ENCODE measurements at places on chromosomes 3 and 15. TPM values are rescaled to one million over a fixed set of nuclear protein-coding genes. Genes with fewer than 3 reads are reported as not detected.

CPEB1 gene
- total RNA-seq: 2.1 TPM

ADCY5 gene
- total RNA-seq: 1.0 TPM

DNA sequence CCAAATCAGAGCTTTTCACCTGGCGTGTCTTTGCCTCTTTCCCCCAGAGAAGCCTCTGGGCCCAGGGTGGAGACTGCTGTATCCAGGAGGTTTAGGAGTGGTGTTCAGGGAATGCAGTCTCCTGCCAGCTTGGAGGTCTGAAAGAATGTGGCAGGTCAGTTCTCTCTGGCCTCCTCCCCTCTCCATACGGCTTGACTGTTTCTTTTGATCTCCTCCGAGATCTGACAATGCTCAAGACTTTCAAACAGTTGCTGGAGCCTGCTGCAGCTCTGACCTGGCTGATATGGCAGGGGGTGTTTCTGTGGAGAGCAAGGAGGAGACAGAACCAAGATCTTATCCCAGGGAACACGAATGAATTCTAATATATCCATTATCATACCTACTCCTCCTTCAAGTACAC is 24.7 kb upstream of the TM4SF4 start:
- H3K27ac ChIP-seq: no peak overlapping the region
- peaks cover 4% of the 10 kb centered on the region for H3K4me1 ChIP-seq
- H3K36me3 ChIP-seq: no peaks in the 10 kb centered on the region
- peak; percentile 14 for DNase-seq
- H3K27me3 ChIP-seq: no peaks in the 10 kb centered on the region

PLSCR4 gene
- total RNA-seq: 0.71 TPM

GRCh38 chr3:146530609-146531008 is 13.8 kb downstream of the PLSCR1 start:
- no peak overlapping the region for H3K27ac ChIP-seq
- H3K4me1 ChIP-seq: no peaks in the 10 kb centered on the region
- no peaks in the 10 kb centered on the region for H3K27me3 ChIP-seq
- H3K36me3 ChIP-seq: no peaks in the 10 kb centered on the region
- no peak overlapping the region for H3K4me3 ChIP-seq

THBS1 gene
- 14.6 TPM for total RNA-seq

SUCLG2 gene
- 45.3 TPM for total RNA-seq

DNA sequence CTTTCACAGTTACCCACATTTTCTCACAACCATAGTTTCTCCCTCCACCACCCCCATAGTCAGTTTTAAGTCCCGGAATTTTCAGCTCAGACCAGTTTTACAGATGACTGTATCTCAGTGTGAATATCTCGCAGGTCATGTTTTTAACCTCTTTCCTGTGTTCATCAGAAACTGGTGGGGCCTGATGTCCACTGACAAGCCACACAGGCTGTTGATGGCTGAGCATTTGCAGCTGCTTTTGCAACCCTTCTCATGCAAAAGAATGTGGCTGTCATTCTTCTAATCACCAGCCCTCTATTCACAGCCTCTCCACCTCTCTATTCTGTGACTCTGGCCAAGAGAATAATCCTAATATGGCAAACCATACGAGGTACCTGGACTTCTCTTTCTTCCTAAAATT is 8.5 kb downstream of the GYG1 start:
- H3K4me3 ChIP-seq: no peak overlapping the region
- no peaks in the 10 kb centered on the region for H3K27me3 ChIP-seq
- H3K4me1 ChIP-seq: peaks cover 5% of the 10 kb centered on the region
- no peak overlapping the region for H3K27ac ChIP-seq
- no peak for DNase-seq

- no peak for DNase-seq
- H3K36me3 ChIP-seq: no peaks in the 10 kb centered on the region
- H3K4me3 ChIP-seq: no peak overlapping the region
- H3K4me1 ChIP-seq: no peaks in the 10 kb centered on the region
- H3K27me3 ChIP-seq: no peaks in the 10 kb centered on the region
These were observed 326.7 kb upstream of the ROPN1 start for GRCh38 chr3:124318656-124319055.

DNA sequence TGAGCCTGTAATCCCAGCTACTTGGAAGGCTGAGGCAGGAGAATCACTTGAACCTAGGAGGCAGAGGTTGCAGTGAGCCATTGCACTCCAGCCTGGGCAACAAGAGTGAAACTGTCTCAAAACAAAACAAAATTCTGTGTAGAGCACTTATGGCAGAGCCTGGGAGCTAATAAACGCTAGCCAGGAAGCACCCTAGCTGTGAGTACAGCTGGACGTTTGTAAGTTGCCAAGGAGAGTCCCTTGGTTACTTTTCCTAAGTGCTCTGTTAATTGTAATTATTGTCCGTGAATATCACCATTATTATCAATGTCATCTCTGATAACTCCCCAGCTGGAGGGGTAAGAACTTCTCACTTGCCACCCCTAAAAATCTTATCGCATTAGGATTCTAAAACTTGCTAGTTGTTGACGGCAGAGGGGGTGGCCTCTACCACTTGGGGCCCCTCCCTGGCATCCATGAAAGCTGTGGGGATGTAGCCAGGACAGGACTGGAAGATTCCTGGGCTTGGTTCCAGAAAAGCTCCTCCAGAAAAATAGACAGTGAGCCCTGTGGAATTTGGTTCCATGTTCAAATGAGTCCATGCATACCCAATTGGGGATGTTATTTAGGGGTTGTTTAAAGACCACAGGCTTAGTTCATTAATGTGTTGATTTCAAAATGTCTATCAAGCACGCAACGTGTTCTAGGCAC is 9.9 kb upstream of the KLHL25 start:
- no peaks in the 10 kb centered on the region for H3K4me1 ChIP-seq
- H3K36me3 ChIP-seq: no peaks in the 10 kb centered on the region
- no peak for DNase-seq
- H3K27ac ChIP-seq: no peak overlapping the region

DNA sequence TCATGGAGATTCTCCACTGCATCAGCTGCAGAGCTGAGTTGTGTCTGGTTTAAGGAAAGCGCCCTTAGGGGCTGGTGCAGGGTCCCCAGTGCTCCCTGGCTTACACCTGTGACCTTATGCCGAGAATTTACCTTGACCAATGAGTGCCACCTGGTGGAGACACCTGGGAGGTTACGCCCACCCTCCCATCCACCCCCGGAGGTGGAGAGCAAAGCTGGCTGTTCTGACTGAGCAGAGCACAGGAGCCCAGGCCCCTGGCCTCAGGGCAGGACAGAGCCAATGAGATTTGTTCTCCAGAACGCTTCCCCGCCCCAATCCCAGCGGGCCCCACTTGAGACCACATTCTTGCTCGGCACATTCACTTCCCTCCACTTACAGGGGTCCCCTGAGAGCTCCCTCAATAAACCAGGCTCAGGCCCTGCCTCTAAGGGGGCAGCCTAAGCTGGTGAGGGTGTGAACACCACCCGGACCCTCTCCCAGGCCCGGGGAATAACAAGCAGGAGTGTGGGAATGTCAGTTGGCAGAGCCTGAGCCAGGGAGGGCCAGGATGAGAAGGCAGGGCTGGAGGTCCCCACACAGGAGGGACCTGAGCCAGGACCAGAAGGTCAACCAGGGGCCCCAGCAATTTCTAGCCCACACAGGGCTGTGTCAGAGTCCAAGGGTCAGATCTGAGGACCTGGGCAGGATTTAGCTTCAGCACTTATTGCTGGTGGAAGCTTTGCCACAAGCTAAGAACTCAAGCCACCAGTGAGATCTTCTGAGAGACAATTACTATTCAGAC is 117.1 kb downstream of the TPRA1 start:
- H3K27ac ChIP-seq: no peak overlapping the region
- no peaks in the 10 kb centered on the region for H3K36me3 ChIP-seq
- H3K4me3 ChIP-seq: no peak overlapping the region
- H3K4me1 ChIP-seq: peaks cover 17% of the 10 kb centered on the region
- H3K27me3 ChIP-seq: no peaks in the 10 kb centered on the region

GRCh38 chr3:113585228-113585627 is 52.9 kb downstream of the SIDT1 start:
- H3K36me3 ChIP-seq: no peaks in the 10 kb centered on the region
- H3K27me3 ChIP-seq: no peaks in the 10 kb centered on the region
- peak overlapping the region; percentile 57 for H3K27ac ChIP-seq
- no peak overlapping the region for H3K4me3 ChIP-seq
- no peak for DNase-seq

- no peaks in the 10 kb centered on the region for H3K27me3 ChIP-seq
- H3K27ac ChIP-seq: no peak overlapping the region
- no peaks in the 10 kb centered on the region for H3K4me1 ChIP-seq
- no peak for DNase-seq
These were observed 56.2 kb downstream of the GREM1 start for GRCh38 chr15:32774022-32774421.

CTXN2 gene
- 0.60 TPM for total RNA-seq

DNA sequence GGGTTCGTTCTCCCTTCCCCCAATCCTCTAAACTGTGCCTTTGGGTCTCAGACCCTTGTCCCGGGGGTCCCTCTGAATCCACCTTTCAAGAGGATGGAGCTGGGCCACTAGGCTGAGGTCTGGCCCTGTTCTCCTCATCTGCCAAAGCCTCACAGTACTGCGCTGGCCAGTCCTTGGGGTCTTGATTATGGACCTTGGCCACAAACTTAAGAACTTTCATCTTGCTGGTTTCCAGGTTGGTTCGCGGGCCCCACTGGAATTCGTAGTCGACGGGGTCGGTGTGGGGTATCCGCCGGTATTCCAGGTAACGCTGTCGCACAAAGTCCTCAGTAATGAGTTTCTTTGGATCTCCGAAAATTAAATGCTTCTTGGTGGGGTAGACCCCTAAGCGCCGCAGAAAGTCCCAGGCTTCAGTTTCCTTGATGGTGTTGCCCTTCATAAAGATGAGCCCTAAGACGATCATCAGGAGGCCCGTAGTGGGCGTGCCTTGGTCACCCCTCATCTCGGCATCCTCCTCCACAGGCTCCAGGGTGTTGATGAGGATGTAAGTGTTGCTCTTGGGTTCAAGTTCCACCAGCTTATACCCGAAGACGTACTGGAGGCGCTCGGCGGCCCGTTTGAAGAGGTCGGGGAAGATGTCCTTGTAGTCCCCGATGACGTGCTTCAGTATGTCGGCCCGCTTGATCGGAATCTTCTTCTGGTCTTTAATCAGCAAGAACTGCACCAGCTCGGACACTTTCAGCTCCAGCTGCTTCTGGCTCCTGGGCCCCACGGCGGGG is 727 bp downstream of the NSMCE3 start:
- DNase-seq: peak; percentile 57
- H3K4me1 ChIP-seq: peaks cover 16% of the 10 kb centered on the region
- H3K27ac ChIP-seq: no peak overlapping the region
- peak overlapping the region; percentile 81 for H3K4me3 ChIP-seq
- no peaks in the 10 kb centered on the region for H3K36me3 ChIP-seq
- no peaks in the 10 kb centered on the region for H3K27me3 ChIP-seq

DNA sequence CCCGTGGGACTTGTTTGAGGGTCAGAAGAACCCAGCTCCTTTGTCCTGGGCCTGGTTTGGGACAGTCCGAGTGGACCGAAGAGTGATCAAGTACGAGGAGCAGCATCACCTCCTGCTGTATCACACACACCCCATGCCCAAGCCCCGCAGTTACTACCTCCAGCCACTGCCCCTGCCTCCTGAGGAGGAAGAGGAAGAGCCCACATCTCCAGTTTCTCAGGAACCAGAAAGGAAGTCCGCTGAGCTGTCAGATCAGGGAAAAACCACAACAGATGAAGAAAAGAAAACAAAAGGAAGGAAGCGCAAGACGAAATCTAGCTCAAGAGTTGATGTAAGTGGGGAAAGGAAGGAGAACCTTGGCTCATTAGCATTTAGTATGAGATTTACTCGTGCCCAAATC is 3.3 kb upstream of the P2RY12 start:
- DNase-seq: no peak
- H3K27ac ChIP-seq: no peak overlapping the region
- no peaks in the 10 kb centered on the region for H3K27me3 ChIP-seq
- H3K4me1 ChIP-seq: no peaks in the 10 kb centered on the region

- no peaks in the 10 kb centered on the region for H3K27me3 ChIP-seq
- H3K36me3 ChIP-seq: peaks cover 24% of the 10 kb centered on the region
- H3K4me3 ChIP-seq: no peak overlapping the region
- H3K4me1 ChIP-seq: no peaks in the 10 kb centered on the region
- DNase-seq: peak; percentile 28
These were observed 85.9 kb upstream of the CSPG5 start for GRCh38 chr3:47664519-47664918.

- H3K27ac ChIP-seq: no peak overlapping the region
- H3K4me3 ChIP-seq: no peak overlapping the region
- DNase-seq: no peak
- H3K27me3 ChIP-seq: peaks cover 15% of the 10 kb centered on the region
- H3K4me1 ChIP-seq: no peaks in the 10 kb centered on the region
These were observed 71.7 kb upstream of the ABHD2 start for GRCh38 chr15:89016549-89017041.

P2RY12 gene
- total RNA-seq: not detected

BNC1 gene
- total RNA-seq: not detected

RBP2 gene
- not detected for total RNA-seq

GRCh38 chr3:187006864-187007630 is 76.7 kb downstream of the ST6GAL1 start:
- H3K4me1 ChIP-seq: no peaks in the 10 kb centered on the region
- no peaks in the 10 kb centered on the region for H3K27me3 ChIP-seq
- H3K36me3 ChIP-seq: no peaks in the 10 kb centered on the region
- no peak for DNase-seq
- no peak overlapping the region for H3K27ac ChIP-seq

DNA sequence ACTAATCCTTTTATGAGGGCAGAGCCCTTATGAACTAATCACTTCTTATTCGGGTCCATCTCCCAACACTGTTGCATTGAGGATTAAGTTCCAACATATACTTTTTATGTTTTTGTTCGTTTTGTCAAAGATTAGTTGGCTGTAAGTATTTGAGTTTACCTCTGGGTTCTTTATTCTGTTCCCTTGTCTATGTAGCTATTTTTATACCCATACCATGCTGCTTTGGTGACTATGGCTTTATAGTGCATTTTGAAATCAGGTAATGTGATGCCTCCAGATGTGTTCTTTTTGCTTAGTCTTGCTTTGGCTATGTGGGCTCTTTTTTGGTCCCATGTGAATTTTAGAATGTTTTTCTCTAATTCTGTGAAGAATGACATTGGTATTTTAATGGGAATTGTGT is 166.4 kb upstream of the KCNMB2 start:
- H3K27ac ChIP-seq: no peak overlapping the region
- H3K4me1 ChIP-seq: no peaks in the 10 kb centered on the region
- DNase-seq: no peak

GOLGA8T gene
- not detected for total RNA-seq

DNA sequence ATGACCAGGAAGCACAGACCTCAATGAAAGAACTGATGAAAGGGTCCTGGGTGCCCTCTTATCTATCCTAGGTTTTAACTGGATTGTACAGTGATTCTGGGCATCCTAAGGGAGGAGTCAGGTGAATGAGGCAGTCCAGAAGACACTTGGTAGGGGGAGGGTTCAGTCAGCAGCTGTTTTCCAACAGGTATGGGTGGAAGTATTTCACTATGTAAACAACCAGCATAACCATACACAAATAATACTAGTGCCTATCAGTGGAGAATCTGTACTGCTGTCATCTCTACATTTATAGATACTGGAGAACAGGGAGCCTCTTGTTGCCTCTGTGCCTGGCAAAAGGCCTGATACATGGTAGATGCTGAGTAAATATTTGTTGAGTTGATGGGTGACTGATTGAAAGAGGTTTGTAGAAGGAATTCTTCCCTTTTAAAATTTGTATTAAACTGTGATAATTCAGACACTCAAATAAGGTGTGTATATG is 328.5 kb downstream of the RBMS3 start:
- no peak for DNase-seq
- no peak overlapping the region for H3K27ac ChIP-seq
- no peak overlapping the region for H3K4me3 ChIP-seq
- H3K27me3 ChIP-seq: no peaks in the 10 kb centered on the region
- no peaks in the 10 kb centered on the region for H3K36me3 ChIP-seq

GRCh38 chr3:118180853-118181252 is 853.8 kb downstream of the IGSF11 start:
- H3K36me3 ChIP-seq: no peaks in the 10 kb centered on the region
- no peak overlapping the region for H3K27ac ChIP-seq
- DNase-seq: no peak
- H3K4me3 ChIP-seq: no peak overlapping the region
